ENCODE measurements at places on chromosomes 3 and 15.
A peak's percentile ranks its signal among the peaks of the same experiment; 100 is the strongest.

DNA sequence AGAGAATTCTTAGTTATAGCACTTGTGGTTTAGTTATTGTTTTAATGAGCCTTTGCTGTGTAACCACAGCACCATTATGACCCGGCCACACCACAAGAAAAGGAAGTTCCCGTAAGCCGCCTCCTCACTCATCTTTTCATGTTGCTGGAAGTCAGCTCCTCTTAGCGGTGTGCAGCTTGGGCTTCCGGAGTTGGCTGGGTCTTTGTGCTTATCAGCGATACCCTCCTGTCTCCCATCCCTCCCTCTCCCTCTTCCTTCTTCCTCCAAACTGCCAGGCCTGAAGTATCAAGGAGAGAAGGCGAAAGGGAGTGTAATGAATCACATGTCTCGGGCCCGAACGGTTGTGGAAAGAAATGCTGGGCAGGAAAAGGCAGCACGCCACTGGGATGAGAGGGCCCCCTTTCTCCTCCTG, 353.5 kb downstream of the MCTP2 start:
- DNase-seq: no peak

GRCh38 chr15:99105514-99106341, 848 bp downstream of the SYNM start:
- DNase-seq: peak; percentile 83

- no peak for DNase-seq
Observed at GRCh38 chr3:183212565-183212964, 40.5 kb upstream of the B3GNT5 start.

- no peak for DNase-seq
Observed at GRCh38 chr3:50445919-50446318, 57.5 kb downstream of the CACNA2D2 start.

DNA sequence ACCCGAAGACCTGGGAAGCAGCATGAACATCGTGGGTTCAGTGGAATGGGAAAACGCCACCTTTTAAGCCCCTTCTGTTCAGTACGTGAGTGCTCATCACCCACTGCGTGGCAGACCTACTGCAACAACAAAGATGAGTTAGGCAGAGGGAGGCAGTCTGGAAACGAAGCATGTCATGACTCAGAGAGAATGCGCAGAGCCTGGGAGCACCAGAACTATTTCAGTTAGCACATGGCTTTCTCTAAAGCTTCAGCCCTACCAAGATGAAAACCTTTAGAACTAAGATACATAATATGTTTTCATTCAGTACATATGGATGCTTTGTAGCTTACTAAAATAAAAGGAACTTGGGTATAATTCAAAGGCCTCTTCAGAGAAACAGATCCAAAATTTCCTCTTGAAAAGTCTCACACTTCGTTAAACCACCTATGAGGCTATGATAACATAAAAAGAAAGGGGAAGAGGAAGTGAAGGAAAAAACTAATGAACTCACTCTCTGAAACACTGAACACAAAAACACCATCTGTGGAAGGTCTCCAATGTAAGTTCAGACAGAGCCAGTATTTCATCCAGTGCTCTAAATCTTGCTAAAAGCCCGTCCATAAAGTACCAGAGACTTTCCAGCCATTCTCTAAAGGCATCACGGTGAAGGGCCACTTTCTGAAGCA, 140.1 kb downstream of the OCA2 start:
- DNase-seq: no peak

DNA sequence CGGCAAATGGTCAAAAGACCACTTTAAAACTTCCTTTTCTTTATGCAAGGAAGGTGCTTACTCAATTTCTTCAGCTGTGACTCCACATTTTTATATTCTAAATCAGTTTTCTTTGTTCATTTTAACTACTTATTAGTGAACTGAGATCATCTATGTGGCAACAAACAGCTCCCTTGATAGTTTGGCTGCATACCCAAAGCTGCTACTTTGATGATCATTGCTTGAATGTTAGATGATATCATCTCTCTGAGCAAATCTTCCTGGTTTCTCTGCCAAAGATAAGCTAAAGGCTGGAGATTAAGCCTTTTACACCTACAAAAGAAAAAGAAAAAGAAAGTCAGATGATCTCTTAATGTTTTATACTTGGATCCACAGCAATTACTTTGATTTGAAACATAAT, 95.5 kb downstream of the DPH6 start:
- no peak for DNase-seq

DNA sequence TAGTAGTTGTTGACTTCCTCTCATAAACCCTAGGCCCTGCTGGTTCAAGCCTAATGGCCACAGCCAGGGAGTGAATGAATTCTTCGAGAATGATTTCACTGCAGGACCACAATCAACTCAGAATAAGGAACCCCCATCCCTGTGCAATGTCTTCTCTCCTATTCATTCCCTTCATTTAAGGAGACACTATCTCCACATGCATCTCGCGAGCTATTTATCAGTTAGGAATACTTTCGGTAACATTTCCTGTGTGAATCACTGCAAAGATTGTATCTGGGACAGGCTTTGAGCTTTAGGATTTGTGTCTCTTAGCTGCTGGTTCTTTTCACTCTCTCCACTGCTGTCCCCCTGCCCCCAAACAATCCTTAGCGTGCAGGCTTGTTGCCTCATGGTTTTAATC, 94.4 kb downstream of the MYLK start:
- DNase-seq: no peak

- DNase-seq: peak; percentile 52
Observed at GRCh38 chr3:101381809-101382208, 61.4 kb upstream of the IMPG2 start.

GRCh38 chr15:72285927-72286516, 13.7 kb upstream of the PARP6 start:
- no peak for DNase-seq

DNA sequence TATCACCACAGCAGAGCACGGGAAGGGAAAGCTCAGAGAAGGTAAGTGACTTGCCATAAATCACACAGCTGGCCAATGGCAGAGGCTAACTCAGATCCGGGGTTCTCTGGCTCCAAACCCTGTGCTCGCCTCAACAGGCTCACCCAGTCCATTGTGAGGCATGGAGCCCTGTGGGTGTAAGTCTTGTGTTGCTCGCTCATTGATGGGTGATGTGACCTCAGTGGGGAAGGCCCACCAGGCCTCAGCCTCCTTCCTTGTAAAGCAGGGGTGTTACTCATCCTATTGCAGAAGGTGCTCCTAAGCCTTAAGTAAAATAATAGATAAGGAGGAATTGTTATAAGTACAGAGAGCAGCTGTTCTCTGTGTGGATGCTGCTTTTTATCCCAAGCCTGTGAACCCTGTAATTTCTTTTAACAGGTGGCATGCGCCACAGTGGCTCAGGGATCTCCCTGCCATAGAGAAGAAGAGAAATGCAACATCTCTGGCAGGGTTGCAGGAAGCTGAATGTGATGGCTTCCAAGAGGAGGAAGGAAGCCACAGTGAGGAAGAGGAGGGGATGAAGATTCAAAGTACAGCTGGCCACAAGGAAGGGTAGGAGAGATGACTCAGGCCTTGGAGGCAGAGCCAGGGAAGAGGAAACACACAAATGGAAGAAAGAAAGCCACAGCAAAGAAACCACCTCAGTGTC, 30.9 kb upstream of the SPSB4 start:
- no peak for DNase-seq

- no peak for DNase-seq
Observed at GRCh38 chr3:134311693-134312071, 61.0 kb upstream of the RYK start.

- peak; percentile 43 for DNase-seq
Observed at GRCh38 chr15:99435113-99435695, 130.6 kb upstream of the MEF2A start.

- DNase-seq: no peak
Observed at GRCh38 chr15:39778021-39778420, 4.6 kb downstream of the FSIP1 start.

DNA sequence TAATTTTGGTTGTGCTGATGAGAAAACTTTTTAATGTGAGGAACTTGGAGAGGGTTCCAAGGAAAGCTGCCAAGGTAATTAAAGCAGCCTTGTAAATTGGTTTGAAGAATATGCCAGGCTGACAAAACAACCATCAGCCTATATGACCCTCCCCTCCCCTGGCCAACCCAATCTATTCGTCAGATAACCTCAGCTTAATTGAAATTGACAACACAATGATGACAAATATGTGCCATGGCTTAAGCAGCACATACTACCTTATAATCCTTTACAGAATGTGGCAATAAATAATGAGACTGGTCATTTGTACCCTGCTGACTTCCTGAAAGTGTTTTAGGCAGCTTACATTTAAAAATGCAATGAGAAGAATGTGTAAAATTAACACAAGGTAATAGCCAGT, 118.2 kb downstream of the EFHB start:
- DNase-seq: no peak

DNA sequence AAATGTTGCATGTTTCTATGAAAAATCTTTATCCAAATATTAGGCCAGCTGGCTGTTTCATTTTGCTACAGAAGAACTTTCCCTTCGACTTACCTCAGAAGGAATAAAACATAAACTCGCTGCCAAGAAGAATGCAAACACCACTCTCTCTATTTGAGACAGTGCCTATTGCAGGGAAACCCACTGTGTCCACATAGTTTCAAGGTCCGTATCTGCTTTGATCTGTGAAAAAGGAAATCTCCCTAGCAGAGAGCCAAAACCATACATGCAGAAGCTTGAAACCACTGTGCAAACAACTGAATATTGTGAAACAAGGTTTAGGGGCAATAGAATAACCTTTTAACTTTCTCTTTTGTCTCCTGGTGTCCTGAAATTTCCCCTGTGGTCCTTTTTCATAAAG, 35.0 kb upstream of the CAPN7 start:
- DNase-seq: no peak

- DNase-seq: no peak
Observed at GRCh38 chr3:128794067-128794768, 68.2 kb downstream of the RAB7A start.

DNA sequence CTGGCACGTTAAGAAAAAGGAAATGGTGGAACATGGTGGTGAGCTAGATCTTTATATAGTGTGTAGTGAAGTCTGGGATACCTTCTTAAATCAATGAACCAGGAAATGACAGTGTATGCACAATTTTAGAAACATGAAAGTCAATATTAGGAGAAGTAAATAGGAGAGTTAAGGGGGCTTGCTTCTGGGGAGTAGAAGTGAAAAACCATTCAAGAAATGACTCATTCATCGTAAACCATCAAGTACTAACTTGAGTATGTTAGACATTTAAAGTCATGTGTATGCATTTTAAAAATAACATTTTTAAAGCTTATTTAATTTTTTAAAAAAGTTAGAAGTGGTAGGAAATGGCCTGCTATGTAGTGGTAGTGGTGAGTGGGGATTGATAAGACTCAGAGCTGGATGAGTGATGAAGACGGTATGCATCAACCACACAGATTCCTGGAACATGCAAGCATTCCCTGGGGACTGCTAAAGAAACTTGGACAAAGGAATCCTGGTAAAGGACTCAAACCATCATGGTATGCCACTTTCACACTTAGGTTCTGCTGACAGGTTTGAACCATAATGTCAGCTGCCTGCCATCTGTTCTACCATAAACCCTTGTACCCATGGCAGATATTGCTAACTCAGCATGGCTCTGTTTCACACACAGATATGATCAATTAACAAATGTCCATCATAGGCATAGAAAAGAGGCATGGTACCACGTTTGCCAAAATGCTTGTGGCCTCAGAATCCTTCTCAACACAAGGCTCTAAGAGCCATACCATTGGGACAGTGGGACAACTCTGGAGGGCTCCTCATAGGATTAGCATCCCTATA, 28.9 kb upstream of the MITF start:
- DNase-seq: no peak

DNA sequence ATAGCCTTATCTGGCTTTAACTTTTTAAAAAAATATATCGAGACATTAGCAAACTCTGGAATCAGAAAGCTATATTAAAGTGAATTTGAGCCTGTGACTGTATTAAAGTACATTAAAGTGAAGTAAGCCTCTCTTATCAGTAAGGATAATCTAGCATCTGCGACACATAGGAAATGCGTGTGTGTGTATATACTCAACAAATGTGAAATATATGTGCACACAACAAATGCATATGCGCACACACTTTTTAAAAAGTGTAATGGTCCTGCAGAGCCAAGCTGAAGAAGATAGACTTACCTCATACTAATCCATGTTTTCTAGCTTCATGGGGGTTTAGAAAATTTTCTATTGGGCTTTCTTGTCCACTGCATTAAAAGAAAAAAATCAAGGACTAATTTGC, 437.1 kb downstream of the ZIC1 start:
- DNase-seq: no peak

DNA sequence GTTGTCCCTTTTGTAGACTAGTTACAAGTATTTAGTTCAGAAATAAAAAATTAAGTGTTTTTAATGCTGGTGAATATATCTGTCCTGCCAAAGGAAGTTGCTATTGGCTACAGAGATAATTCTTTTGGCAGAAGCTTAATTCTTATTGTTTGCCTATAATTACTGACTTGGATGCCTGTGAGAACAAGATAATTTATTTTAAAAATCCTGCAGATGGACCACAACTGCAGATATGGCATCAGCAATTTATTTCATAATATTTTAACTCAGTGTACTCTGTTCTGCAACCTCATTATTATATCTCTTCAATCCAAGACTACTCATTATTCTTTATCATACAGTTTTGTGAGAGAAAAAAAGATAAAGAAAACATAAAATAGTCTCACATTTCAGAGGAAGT, 789.8 kb downstream of the NAALADL2 start:
- no peak for DNase-seq

DNA sequence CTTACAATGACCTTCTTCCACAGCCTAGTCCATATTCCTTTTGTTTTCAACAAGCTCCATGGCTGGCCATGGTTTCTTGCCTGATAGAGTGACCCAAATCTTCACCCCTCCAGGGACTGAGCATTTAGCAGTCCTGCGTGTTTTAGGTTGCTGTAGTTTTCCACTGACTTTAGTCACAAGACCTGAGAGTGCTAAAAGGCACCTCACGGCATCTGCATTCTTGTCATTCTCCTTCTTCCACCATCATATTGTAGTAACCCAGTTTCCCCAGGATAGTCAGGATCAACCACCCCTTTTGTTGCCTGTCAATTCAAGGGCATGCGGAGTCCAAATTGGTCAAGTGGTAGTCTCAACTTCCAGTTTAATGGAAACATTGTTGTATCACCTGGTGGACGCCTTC, 20.8 kb downstream of the HTR3C start:
- no peak for DNase-seq

DNA sequence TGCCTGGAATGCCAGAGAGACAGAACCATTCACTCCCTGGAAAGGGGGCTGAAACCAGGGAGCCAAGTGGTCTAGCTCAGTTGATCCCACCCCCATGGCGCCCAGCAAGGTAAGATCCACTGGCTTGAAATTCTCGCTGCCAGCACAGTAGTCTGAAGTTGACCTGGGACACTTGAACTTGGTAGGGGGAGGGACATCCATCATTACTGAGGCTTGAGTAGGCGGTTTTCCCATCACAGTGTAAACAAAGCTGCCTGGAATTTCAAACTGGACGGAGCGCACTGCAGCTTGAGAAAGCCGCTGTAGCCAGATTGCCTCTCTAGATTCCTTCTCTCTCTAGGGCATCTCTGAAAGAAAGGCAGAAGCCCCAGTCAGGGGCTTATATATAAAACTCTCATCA, 310.7 kb upstream of the DPPA4 start:
- no peak for DNase-seq

DNA sequence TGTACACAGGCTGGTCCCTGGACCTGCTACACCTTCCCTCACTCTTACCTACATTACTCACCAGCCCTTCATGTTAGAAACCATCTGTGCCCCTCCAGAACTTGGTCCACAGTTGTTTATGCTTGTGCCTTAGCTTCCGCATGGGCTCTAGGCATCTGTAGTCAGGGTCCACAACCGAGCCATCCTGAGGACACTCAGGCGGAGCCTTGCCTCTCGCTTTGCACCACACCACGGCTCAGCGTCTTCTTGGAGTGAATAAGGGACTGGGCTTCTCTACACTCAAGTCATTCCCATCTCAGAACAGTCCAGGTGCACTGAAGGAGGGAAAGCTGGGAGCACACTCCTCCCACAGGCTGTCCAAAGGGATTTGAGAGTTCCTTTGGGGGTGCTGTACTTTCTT, 97.8 kb downstream of the HMG20A start:
- no peak for DNase-seq
